GM04504 (cell line): ENCODE measurements at places on chromosomes 1 and 21.

DNA sequence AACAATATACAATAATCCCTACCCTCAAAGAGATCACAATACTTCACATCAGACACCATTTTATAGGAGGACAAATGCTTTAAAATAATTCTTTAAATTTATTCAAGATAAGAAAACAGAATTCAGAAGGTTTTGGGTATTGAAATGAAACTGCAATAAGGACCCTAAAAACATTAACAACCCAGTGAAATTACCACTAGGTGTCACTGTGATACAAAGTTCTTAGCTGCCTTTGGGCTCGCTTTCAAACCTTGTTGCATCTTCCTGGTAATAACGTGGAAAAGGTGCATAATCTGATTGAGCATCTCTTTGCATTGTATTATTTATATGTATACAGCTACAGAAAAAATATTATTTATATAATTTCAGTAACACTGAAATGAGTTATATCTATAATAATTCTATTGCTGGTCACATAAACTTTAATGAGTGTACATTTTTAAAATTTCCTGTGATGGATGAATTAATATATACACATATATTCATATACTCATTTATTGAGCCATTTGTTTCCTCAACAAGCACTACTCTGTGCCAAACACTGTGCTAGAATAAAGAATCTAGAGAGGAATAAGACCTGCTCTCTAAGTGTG lies 185.2 kb downstream of the FAF1 start:
- DNase-seq, result peak; percentile 29

DNA sequence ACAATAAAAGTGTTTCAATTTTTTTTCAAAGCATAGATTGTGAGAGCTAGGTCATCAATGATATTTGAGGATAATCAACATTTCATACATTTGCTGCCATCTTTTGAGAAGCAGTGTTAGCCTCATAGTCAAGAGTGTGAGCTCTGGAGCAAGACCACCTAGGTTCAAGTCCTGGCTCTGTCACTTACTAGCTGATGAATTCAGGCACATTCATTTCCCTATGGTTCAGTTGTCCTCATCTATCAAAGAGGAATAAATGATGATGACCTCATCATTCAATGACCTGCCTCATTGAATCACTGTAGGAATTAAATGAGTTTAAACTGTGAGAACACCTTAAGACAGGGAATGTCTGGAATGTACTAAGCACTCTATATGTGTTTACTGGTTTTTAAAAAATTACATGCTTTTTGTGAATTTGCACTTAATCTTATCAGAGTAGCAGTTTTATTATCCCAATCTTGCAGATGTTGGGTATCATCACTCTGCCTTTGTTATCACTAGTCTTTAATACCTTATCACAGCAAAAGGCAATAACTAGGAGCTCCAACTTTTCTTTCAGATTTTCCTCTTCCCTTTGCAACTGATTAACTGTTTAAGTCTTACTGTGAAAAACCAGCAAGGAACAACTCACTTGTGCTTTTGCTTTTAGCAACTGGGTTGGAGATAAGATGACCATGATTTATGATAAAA lies 47.4 kb downstream of the SLC30A10 start:
- DNase-seq, result no peak

- DNase-seq, result no peak
Measured at GRCh38 chr1:209196140-209196539, 387.4 kb upstream of the CAMK1G start.

- DNase-seq, result no peak
Measured at GRCh38 chr1:222416001-222416791, 131.7 kb downstream of the HHIPL2 start.
